ENCODE measurements at places on chromosomes 1 and 21. TPM values are rescaled to one million over a fixed set of nuclear protein-coding genes. Genes with fewer than 3 reads are reported as not detected.

DNA sequence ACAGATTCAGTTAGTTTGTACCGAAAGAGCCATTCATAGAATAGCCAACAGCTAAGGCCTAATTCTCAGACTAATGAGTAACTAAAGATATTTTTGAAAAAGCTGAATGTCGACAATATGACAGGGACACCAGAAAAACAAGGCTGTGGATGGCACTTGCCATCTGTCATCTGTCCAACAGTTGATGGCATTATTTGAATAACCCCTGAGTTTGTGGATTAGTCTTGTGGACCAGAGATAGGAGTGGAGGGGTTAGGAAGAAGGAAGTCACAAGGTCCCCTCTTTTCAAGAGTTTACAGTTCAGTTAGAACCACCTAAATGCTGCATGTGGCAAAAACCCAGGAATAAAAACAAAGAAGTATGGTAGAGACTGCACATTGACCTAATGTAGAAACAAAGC lies 356.5 kb upstream of the DUSP10 start:
- no peak for DNase-seq

GRCh38 chr1:46630719-46631118 lies 14.1 kb upstream of the MOB3C start:
- DNase-seq: no peak

DNA sequence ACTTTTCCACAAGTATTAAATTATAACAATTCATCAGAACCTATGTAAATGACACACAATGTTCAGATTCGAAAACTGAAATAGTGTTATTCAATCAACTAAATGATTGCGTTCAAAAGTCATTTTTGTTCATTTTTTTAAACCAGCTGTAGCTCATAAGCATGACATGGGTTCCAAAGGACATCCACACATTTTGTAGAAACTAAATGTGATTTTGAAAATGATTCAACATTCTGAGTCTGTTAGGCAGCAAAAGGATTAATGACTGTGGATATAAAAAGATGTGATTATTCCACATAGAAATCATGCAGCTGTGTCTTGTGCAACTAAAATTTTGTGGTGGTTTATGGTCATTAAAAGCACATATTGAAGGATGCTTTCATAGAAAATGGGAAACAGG lies 204.5 kb downstream of the BRINP3 start:
- DNase-seq: no peak

The CRP gene
- not detected for total RNA-seq

The SNX7 gene
- total RNA-seq: 39.7 TPM

The NGF gene
- total RNA-seq: not detected

The HCRTR1 gene
- total RNA-seq: 2.0 TPM

The ARTN gene
- total RNA-seq: not detected
